ENCODE measurements at places on chromosomes 5 and 9.

DNA sequence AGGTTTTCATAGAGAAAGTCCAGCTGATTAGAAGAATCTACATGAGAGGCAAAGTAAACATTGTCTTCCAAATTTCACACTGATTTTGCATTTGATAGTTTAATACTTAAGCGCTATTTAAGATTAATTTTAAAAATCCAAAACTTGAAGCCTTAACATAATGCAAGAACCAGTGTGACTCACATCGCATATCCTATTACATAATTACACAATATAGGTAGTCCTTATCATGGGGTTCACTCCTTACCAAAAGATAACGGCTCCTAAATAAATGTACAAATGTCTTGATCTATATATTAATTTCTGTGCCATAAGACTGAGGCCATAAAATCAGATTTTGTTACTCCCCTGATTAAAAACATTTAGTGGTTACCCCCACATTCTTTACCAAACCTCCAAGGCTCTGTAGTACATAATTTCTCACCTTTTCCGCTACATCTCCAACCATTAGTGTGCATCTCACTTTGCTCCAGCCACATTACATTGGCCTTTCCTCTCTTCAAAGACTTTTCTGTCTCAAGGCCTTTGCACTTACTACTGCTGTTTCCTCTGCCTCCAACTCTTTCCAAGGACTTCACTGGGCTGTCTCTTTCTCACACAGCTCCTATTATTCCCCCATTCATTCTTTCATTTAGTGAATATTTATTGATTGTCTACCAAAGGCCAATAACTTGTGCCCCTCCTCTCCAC lies 1.0 kb downstream of the RIOK2 start:
- DNase-seq: no peak

DNA sequence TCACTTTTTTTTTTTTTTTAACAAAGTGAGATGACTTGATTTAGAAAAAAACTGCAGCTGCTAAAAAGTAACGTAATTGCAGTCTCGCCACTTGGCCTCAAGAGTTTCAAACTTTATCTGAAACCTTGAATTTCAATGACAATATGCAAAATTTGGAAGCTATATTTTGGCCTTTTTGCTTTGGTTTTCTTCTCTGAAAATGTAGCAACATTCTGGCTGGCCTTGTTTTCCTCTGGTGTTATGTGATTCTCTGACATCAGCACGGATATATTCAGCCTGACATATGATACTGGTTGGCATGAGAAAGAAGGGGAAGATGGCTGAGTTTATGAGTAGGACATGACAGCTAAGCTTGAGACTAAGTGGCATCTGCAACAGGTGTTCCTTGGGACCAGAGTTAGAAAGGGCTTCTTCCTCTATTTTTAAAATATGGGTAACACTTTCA lies 136.5 kb downstream of the MEF2C start:
- DNase-seq: no peak

GRCh38 chr9:21690561-21690960 lies 111.9 kb upstream of the MTAP start:
- DNase-seq: no peak

DNA sequence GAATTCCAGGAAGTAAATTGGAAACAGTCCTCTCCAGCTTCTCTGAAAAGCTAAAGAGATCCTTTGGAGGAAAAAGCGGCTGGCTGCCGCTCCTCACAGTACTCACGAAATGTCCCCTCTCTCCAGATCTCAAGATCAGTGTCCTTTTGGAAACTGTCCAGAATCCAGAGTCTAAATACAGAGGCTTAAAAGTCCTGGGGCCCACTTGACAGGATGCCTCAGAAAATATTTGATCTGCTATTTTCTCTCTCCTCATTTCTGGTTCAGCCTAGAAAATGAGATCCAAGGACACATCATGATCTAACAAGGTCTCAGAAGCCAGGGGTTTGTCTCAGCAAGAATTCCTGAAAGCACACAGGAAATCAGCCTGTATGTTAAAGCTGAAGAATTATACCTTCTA lies 7.2 kb downstream of the C1QTNF2 start:
- no peak for DNase-seq

DNA sequence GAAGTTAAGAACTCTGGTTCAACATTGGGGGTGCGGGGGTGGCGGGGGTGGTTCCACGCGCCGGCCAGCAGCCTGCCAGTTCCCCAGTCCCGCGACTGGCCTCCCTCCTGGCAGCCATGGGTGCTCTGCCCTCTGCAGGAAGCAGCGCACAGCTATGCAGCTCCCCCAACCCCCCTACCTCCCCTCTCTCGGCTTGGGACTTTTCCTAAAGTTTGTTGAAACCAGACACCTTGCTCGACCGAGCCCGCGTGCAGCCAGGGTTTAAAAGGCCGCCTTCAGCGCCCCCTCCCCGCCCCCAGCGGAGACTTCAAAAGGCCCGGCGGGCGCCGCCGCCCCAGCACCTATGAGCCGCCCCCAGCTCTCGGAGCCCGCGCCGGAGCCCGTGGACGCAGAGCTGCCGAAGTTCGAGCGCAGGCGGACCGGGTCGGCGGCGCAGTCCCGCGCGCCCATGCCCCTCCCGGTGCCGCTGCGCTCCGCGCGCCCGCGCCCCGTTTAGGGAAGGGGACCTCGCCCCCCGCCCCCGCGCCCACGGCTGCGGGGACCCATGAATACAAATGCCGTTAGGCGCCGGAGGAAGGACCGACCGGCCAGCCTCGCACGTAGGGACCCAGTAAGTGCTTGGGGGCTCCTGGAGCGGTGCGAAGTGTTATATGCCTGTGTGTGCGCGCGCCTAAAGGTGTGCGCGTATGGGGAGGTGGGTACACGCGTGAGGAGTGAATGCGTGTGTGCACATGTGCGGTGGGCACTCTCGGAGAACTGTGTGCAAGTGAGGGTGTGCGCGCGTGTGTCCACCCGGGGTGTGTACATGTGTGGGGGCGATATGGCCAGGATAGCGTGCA lies 1.4 kb upstream of the COL27A1 start:
- DNase-seq: peak; percentile 26

Measured in common myeloid progenitor, CD34-positive (primary cell).